CD4-positive, CD25-positive, alpha-beta regulatory T cell (primary cell): ENCODE measurements at places on chromosomes 2 and 18.
A peak's percentile ranks its signal among the peaks of the same experiment; 100 is the strongest.

- DNase-seq, result no peak
Measured at GRCh38 chr2:217735034-217735433, 267.8 kb downstream of the TNS1 start.

- peak; percentile 25 for DNase-seq
Measured at GRCh38 chr2:127067620-127068350, 39.2 kb downstream of the BIN1 start.

GRCh38 chr2:237924164-237924534, 42.7 kb upstream of the UBE2F start:
- DNase-seq, result no peak

GRCh38 chr2:85889627-85890281, 964 bp upstream of the ST3GAL5 start:
- DNase-seq, result no peak

GRCh38 chr18:6604573-6604941, 125.0 kb upstream of the ARHGAP28 start:
- DNase-seq, result no peak

DNA sequence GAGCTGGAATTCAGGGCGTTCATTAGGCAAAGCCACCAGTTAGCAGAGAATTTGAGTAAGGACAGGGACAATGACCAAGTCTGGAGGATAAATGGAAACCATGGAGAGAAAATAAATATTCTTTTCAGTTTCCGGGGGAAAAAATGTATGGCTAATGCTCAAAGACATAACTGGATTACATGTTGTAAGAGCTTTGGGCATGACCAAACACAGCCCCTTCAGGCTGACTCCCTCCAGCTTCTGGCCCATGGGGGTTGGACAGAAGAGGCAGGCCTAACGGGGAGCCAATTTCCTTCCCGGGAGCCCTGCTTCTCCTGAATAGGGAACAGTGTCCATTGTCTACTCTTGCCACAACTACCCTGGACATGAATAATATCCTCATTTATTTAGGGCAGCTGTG, 39.5 kb upstream of the FOXI3 start:
- no peak for DNase-seq

DNA sequence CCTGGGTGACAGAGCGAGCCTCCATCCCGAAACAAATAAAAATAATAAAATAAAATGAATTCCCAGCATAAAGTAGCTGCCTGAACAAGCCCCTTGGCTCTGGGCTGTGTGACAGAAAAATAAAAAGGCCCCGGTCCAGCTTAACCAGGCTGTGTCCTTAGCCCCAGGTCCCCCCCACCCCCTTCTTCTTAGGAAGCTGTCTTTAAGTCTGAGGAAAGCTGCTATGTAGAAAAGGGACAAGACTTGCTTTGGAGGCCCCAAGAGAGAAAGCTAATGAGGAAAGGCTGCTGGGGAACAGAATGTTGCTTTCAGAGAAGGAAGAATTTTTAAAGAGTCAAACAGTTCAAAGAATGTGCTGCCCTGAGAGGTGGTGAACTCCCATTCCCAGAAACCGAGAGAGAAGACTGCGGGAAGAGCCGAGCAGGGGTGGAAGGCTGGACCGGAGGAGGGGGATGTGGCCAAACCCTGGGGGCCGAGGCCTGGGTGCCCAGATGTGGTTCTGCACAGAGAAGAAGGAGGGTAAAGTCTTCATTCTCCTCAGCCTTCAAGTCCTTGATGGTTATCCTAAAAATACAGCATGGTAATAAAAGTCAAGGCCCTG, 61.9 kb downstream of the CENPO start:
- no peak for DNase-seq

- DNase-seq, result no peak
Measured at GRCh38 chr2:187468262-187468661, 20.2 kb upstream of the CALCRL start.

DNA sequence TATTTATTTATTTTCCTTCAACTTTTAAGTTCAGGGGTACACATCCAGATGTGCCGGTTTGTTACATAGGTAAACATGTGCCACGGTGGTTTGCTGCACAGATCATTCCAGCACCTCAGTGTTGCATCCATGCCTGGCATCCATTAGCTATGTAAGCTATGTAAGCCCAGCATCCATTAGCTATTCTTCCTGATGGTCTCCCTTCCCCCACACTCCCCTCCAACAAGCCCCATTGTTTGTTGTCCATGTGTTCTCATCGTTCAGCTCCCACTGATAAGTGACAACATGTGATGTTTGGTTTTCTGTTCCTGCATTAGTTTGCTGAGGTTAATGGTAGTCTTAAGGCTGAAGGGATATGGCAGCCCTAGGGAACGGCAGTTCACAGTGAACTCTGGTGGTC, 203.4 kb downstream of the CTNNA2 start:
- DNase-seq, result no peak

- no peak for DNase-seq
Measured at GRCh38 chr2:174731546-174731945, 32.7 kb downstream of the CHRNA1 start.

- DNase-seq, result no peak
Measured at GRCh38 chr2:203586696-203587095, 51.6 kb upstream of the RAPH1 start.

DNA sequence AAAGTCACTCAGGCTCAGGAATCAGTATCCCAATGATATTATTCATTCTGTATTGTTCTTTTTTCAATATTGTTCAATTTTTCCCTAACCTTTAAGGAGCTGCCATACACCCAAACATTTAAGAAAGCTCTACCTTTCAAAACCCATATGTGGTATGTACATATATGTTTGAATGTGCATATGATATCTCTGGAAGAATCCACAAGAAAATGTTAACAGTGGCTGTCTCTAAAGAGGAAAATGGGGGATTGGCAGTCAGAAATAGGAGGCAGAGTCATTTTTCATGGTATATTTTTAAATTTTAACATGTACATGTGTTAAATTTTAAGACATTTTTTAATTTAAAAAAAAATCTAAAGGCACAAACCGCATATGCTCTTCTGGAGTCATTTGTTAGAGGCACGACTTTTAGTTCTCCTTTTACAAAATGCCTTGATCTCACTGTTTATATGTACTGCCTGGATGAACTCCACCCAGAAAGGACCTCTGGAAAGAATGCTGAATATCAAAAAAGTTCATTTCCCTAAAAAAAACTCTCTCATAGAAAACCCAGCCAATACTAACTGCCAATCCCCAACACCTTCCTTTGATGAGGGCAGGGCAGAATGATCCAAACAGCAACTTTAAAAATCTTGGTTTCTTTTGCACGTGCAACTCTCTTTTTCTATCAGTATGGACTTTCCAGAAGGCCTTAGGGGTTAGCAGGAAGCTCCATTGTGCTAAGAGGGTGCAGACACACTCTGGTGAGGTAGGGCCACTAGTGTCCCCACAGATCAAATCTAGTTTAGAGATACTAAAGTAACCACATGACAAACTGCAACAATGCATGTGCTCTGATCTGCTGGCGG, 23.6 kb downstream of the KCTD1 start:
- DNase-seq, result no peak

GRCh38 chr18:41645589-41646360, 309.3 kb upstream of the PIK3C3 start:
- DNase-seq, result no peak

DNA sequence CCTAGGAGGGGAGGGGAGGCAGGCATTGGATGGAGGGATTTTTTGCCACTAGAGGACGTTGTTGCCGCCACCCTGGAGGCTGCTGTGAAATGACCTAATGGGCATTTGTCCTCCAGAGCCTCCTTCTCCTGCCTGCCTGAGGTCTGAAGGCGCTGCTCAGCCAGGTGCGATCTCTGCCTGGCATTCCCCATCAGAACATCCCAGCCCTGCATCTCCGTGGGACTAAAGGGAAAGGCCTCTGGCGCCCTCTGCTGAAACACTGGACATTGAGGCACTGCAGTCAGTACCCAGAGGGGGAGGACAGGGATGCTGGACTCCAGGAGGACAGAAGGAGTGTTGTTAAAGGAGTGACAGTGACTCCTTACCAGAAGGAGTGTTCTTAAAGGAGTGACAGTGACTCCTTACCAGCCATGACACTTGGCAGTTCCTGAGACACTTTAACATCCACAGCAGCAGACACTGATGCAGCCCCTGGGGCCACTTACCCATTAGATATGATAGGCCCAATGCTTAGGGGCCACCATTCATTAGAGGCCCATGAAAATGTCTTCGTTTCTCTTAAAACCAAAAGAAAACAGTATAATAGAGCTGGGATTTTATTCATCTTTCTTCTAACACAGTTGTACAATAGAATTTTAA, 17.0 kb downstream of the THNSL2 start:
- DNase-seq, result peak; percentile 30

DNA sequence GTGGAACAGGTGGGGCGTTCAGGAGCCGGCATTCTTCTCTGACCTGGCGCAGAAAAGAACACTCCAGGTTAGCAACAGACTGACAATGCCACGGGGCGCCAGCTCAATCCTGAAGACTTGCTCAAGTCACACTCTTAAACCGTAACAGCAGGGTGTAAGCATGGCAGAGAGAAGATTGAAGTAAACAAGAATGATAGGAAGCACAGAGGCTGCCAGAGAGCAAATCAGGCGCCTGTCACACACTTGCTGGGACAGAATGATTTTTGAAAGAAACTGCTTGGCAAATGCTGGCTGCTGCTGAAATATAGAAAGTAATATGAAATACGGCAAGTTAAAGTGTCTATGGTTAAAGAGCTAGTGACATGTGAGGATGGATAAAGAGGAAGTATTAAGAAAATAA, 80.5 kb downstream of the MEP1B start:
- no peak for DNase-seq

DNA sequence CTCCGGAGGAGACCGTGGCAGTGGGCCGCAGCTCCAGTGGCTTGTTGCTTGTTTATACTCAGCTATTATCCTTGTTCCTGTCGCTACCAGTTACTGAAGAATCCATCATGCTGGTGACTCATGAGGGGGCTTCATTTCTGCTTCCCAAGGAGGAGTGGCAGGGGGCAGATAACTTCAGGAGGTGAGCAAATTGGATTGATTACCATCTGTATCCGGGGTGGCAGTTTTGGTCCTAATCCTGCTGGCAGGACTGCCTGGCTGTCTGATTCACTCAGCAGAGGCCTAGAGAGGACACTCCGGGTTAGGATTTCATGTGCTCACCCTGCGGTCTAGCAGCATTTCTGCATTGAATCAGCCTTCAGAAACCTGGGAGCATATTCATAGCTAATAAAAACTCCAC, 230.0 kb downstream of the ACTR3 start:
- no peak for DNase-seq

DNA sequence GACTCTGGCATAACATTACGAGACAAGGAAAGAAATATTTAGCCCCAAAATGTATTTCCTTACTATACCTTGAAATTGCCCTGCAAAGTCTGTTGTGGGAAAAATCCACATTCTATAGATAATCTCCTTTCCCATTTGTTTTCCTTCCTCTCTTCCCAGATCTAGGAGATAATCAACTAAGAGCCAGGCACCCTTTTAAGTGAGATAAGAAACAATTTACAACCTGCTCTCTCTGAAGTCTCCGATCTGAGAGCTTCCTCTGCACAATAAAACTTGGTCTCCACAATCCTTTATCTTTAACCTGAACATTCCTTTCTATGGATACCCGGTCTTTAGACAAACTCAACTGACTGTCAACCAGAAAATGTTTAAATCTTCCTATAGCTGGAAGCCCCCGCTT, 1160.7 kb upstream of the NRXN1 start:
- DNase-seq, result no peak

DNA sequence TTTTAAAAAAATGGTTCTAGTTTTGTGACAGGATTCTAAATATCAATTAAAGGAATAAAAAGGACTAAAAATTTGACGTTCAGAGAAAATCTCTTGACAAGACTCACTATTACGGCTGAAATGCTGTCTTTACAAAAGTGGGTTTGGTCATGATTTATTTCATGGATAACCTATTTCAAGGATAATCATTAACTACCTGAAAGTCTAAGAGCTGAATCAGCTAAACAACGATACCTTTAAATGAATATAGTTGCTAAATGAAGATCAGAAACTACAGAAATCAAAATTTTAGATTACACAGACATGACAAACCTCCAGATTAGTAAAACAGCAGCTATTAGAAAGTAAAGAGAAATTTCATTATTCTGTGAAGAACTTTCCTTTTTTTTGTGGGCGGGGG, 35.7 kb downstream of the RTTN start:
- no peak for DNase-seq

- DNase-seq, result no peak
Measured at GRCh38 chr18:6489977-6490376, 75.3 kb upstream of the L3MBTL4 start.

DNA sequence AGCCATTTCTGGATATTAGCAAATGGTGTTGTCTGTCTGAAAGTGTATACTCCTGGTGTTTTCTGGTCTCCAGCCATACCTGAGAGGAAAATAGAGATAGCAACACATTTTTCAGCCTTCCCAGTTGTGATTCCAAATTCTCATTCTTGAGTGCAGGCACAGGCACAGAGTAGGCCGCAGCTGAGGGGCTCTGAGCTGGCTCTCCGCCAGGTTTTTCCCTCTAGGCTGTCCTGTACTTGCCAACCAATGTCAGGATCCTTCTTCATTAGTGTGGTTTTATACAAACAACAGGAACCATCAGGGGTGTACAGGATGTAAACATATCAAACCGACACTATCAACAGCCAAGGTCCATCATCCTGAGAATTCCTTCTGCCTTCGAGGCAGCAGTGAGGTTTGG, 1733.6 kb upstream of the CELF4 start:
- no peak for DNase-seq

GRCh38 chr2:212005085-212005671, 533.4 kb downstream of the ERBB4 start:
- DNase-seq, result no peak

- no peak for DNase-seq
Measured at GRCh38 chr18:70758780-70759179, 469.9 kb downstream of the SOCS6 start.

- no peak for DNase-seq
Measured at GRCh38 chr2:192888109-192888508, 693.4 kb upstream of the TMEFF2 start.

DNA sequence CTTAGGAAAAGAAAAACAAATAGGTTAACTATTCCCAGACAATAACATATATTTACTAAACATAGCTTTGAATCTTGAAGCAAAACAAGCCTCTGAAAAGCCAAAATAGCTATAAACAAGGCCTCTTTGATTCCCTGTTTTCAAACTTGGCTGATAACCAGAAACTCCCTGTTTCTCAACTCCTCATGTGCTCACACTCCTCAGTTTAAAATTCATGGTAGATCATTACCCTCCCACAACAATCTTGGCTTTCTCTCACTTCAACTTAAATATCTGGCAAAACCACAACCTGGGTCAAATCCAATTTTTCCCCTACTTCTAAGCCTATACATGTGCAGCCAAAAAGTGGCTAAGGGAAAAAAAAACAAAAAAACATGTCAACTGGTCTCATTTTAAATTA, 15.6 kb downstream of the SUCLG1 start:
- DNase-seq, result no peak

DNA sequence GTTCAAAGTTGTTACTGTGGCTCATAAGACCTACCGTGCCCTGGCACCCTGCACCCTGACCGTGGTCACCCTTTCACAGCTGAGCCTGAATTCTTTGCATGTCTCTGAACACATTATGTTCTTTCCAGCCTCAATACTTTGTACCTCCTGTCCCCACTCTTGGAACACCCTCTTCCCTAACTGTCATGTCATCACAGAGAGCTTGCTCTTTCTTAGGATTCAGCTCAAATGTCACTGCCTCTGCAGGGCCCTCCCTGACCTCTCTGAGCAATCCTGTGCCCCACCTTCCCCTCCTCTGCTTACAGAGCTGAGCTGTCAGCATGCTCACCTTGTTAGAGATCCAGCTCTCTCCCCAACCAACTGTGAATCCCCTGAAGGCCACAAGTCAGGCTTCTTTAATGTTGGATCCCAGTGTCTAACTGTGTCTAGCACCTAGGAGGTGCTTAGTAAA, 15.0 kb downstream of the PRKAG3 start:
- no peak for DNase-seq

- no peak for DNase-seq
Measured at GRCh38 chr2:120611961-120612360, 123.7 kb upstream of the GLI2 start.

- no peak for DNase-seq
Measured at GRCh38 chr2:96195410-96196066, 13.1 kb downstream of the STARD7 start.
